Hematopoietic multipotent progenitor cell treated with erythropoietin and hydrocortisone succinate and interleukin-3 and kit ligand, for 8 days (in vitro differentiated cells): ENCODE measurements at places on chromosomes 12 and 14.
A peak's percentile ranks its signal among the peaks of the same experiment; 100 is the strongest.

DNA sequence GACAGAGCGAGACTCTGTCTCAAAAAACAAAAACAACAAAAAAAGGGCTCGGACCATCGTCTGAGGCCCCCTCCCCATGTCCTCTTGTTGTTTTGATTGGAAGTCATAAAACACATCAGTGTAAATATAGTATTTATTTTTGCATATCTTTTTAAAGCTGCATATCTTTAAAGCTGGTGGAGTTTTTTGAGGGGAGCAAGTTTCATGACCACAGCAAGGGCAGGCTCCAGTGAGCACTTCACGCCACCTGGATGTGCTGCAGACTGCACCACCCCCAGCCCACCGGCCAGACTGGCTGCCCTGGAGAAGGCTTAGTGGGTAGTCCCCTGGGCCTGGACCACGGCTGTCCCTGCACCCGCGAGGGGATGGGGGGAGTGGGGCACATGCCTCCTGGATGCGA lies 11.9 kb upstream of the BCL7A start:
- no peak for DNase-seq

GRCh38 chr14:89221109-89221810 lies 195.8 kb downstream of the FOXN3 start:
- no peak for DNase-seq

GRCh38 chr14:99169776-99170356 lies 102.1 kb downstream of the BCL11B start:
- DNase-seq = no peak

DNA sequence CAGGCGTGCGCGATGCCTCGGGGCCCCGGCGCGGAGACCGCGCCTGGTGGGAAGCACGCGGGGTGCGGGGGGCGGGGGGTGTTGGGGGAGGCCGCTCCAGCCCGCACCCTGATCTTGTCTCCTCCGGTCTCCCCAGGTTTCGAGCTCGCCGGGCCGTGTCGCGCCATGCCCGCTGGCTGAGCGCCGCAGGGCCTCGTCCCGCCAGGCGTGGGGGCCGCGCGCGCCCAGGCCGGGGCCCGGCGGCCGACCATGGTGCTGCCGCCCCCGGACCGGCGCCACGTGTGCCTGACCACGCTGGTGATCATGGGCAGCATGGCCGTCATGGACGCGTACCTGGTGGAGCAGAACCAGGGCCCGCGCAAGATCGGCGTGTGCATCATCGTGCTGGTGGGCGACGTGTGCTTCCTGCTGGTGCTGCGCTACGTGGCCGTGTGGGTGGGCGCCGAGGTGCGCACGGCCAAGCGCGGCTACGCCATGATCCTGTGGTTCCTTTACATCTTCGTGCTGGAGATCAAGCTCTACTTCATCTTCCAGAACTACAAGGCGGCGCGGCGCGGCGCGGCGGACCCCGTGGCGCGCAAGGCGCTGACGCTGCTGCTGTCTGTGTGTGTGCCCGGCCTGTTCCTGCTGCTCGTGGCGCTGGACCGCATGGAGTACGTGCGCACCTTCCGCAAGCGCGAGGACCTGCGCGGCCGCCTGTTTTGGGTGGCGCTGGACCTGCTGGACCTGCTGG lies 2.4 kb downstream of the TMEM121 start:
- DNase-seq = no peak

DNA sequence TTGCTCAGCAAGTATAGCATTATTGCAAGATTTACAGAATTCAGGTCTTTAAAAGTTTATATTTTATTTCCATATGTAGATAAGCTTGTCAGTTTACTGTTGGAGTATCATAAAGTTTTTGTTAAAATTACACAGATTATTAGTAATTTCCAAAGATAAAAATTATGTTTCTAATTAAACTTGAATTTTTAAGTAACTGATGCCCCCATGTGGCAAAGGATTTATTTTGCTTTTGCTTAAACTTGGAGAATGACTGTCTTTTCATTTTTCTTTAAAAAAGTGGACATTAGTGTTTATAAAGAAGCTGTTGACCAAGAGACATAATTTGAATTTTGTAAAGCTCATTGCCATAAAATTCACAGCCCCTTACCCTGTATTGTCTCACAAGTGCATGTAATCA lies 45.8 kb downstream of the ETNK1 start:
- peak; percentile 34 for DNase-seq

DNA sequence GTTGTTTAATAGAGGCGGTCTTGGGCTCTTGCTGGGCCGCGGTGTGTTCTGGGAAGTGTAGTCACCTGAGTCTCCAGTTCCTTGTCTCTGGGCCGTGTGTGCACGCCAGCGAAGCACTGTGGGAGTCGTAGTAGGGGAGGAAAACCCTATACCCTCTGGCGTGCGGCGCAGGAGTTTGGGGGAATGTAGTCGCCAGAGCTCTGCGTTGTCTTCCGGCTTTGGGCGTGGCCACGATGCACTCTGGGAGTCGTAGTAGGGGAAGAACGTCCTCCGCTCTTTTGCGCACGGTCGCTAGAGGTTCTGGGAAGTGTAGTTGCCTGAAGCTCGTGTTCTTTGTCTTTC lies 726 bp upstream of the ZNF140 start:
- DNase-seq = peak; percentile 99
